Activated CD8-positive, alpha-beta T cell treated with anti-CD3 and anti-CD28 coated beads for 36 hours (primary cell): ENCODE measurements at places on chromosomes 5 and 9. TPM values are rescaled to one million over a fixed set of nuclear protein-coding genes. Genes with fewer than 3 reads are reported as not detected.

The WDR38 gene
- not detected for total RNA-seq

The OCLN gene
- 1.0 TPM for total RNA-seq

The SPATA6L gene
- total RNA-seq, result 0.78 TPM

The SLC4A9 gene
- total RNA-seq, result not detected

The COQ4 gene
- 31.9 TPM for total RNA-seq

The TAF1L gene
- total RNA-seq, result not detected

The GAS1 gene
- total RNA-seq, result 0.11 TPM

The PITX1 gene
- 0.31 TPM for total RNA-seq

The C9orf85 gene
- 8.9 TPM for total RNA-seq

The DMRTA1 gene
- not detected for total RNA-seq

The SHOC1 gene
- total RNA-seq, result not detected

The CCDC187 gene
- total RNA-seq, result not detected

The FAM81B gene
- total RNA-seq, result not detected

The FAM221B gene
- not detected for total RNA-seq

The AFAP1L1 gene
- total RNA-seq, result 1.3 TPM

The CLK4 gene
- total RNA-seq, result 21.1 TPM

The MYMK gene
- total RNA-seq, result not detected

The SPOCK1 gene
- not detected for total RNA-seq

The NACC2 gene
- total RNA-seq, result 6.2 TPM

The PCDHGB1 gene
- not detected for total RNA-seq

The FOXD4 gene
- not detected for total RNA-seq

The SYK gene
- 0.20 TPM for total RNA-seq

The GRIA1 gene
- not detected for total RNA-seq

The SAXO1 gene
- not detected for total RNA-seq

The MELK gene
- total RNA-seq, result 44.3 TPM

The DMGDH gene
- 0.45 TPM for total RNA-seq

The TMEM203 gene
- 29.4 TPM for total RNA-seq

The IFNA13 gene
- total RNA-seq, result not detected

The TMEM171 gene
- not detected for total RNA-seq

The ATG12 gene
- 37.2 TPM for total RNA-seq

The SLCO4C1 gene
- 0.45 TPM for total RNA-seq

The FBP2 gene
- total RNA-seq, result not detected

The PCDHGA2 gene
- not detected for total RNA-seq

The MYOT gene
- not detected for total RNA-seq

The TTC33 gene
- 21.4 TPM for total RNA-seq

The GLRA1 gene
- total RNA-seq, result not detected

The DOK3 gene
- total RNA-seq, result 8.0 TPM

The SPATA31C1 gene
- not detected for total RNA-seq

The PKD2L2 gene
- total RNA-seq, result not detected

The RASGEF1C gene
- not detected for total RNA-seq

The ZNF454 gene
- not detected for total RNA-seq

The HTR4 gene
- total RNA-seq, result not detected

The IFNA2 gene
- not detected for total RNA-seq

The CAPSL gene
- 0.56 TPM for total RNA-seq

The GRIN1 gene
- not detected for total RNA-seq

The CCDC152 gene
- 10.1 TPM for total RNA-seq

The HTR1A gene
- total RNA-seq, result not detected

The PCDHB7 gene
- total RNA-seq, result not detected

The TMEM252 gene
- not detected for total RNA-seq

The RXFP3 gene
- total RNA-seq, result not detected

The NR2F1-AS1 gene
- total RNA-seq, result not detected

The GABRA1 gene
- not detected for total RNA-seq

The RNF224 gene
- not detected for total RNA-seq

The PDZD2 gene
- not detected for total RNA-seq

The FGD3 gene
- 41.6 TPM for total RNA-seq

The ECPAS gene
- 71.6 TPM for total RNA-seq

The CATSPER3 gene
- total RNA-seq, result 0.32 TPM

The IFNA4 gene
- not detected for total RNA-seq
